ENCODE measurements at places on chromosomes 7 and 10.

DNA sequence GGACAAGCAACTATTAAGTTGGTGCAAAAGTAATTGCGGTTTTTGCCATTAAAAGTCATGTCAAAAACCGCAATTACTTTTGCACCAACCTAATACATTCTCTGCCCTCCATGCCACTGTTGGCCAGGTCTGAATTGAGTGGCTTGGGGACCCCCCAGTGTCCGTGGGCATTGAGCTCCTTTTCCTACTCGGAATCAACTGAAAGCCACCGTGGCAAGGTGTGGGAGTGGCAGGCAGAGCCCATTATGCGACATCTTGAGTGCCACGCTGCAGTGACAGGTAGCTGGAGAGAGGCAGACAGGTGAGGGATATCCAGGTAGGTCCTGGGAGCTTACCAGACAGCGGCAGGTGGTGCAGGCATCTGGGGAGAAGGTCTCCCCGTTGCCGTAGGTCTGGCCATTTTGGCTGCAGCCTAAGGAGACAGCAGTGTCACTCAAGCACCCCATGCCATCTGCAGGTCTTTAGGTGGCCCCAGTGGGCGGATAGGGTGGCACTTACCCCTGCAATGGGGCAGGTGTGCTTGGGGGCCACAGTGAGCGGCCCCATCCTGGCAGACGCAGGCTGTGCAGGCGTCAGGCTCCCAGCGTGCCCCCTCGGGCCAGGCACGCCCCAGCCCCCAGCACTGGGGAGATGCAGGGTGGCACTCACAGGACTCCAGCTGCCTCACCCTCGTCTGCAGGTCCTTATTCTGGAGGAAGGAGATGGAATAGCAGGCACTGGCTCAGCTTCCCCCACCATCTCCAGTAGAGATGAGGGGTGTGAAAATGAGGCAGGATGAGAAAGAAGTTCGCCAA lies 3.5 kb downstream of the KCP start:
- no peak for DNase-seq

DNA sequence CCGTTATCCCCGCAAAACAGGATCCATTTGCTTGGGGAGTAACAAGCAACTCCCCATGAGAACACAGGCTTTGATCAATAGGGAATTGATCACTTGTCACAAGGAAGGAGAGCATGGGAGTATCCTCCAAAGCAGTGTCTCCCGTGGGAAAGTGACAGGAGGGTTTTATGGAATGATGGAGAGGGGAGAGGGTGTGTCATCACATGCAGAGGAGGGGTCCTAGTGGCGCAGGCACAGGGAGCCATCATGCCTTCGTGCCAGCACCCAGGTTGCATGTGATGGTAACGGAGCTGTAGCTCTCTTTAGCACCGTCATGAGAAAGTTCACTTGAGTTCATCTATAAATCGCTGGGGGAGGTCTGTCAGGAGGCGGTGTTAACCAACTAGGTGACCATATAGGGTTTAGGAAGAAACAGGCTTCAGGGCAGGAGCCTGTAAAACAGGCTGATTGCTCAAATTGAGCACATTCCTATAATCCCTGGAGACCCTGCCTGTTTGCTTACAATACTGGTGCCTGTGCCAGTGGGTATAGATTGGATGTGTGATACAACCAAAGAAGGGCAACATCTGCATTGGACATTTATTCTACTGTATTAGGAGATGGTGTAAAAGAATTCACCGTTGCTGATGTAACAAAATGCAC lies 428.5 kb downstream of the GALNT17 start:
- DNase-seq: no peak

- no peak for DNase-seq
Measured at GRCh38 chr7:108415821-108416536, 40.3 kb downstream of the NRCAM start.

- no peak for DNase-seq
Measured at GRCh38 chr7:80643336-80643915, 5.0 kb downstream of the CD36 start.

GRCh38 chr7:27251652-27252590 lies 9.3 kb downstream of the EVX1 start:
- DNase-seq: no peak

GRCh38 chr7:43535810-43536585 lies 46.9 kb upstream of the STK17A start:
- DNase-seq: no peak

GRCh38 chr7:13770305-13770704 lies 219.2 kb downstream of the ETV1 start:
- DNase-seq: no peak

DNA sequence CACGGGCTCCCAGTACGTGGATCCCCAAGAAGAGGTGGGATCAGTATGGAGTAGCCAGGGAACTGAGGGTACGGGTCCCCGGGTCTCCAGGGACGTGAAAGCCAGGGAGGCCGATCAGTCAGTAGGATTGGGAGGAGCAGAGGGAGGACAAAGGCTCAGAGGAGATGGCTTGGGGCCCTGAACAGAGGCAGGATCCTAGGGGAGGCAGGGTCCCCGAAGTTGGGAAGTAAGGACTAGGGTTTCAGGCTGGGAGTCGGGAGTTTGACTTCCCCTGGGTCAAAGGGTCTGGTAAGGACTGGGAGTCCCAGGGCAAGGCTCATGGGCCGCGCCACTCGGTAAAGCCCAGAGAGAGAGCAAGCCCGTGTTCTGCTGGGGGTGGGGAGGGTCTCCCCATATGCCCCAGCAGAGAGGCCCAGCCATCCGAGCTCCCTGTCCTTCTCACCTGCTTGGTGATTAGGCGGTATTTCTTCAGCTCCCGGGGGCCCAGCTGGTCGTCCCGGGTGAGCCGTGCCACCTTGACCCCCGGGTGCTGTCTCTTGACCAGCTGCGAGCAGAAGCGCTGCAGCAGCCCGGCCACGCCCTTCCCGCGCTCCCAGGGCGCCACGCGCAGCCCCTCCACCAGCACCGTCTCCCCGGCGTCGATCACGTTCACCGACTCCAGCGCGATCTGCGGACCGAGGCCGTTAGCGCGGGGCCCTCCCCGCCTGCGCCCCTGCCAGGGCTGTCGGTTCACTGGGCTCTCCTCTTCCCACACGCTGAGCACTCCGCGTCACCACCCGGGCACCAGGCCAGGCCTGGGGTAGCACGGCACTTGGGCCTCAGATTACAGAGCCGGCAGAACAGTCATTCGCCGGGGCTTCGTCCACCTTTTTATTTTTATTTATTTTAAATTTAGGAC lies 7.0 kb downstream of the NAT16 start:
- DNase-seq: no peak

DNA sequence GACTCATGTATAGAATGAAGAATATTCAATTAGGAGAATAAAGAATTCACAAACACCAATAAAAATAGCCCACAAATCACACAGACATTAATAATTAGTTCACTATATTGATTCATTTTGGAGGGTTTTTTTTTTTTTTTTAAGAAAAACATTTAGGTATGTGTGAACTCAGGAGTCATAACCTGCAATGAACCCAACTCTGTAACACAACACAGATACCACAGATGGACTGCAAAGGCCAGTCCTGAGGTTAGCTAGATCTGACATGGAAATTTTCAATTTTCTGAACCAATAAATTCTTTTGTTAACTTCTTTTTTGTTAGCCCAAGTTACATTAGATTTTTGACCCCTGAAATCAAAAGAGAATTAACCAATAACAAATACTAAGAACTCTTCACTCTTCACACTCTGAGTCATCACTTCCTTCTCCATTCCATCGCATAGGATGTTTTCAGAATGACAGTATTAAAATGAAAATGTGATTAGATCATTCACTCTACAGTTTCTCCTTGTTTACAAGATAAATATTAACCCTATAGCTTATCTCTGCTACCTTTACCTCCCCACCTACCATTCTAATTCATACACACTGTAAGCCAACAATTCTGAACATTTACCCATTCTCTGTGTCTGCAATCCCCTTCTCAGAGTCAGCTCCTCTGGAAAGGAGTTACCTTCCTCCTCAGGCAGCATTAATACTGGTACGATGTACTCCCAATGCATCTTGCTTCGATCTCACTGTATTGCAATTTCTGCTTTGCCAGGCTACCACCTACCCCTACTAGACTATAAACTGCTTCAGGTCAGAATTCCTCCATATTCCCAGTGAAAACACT lies 141.5 kb downstream of the LRRN3 start:
- no peak for DNase-seq
